Renal cortex interstitium (tissue), 15 donors: ENCODE measurements at places on chromosomes 7 and 10. TPM values are rescaled to one million over a fixed set of nuclear protein-coding genes. Genes with fewer than 3 reads are reported as not detected.

The LBX1 gene
- polyA plus RNA-seq, result not detected

DNA sequence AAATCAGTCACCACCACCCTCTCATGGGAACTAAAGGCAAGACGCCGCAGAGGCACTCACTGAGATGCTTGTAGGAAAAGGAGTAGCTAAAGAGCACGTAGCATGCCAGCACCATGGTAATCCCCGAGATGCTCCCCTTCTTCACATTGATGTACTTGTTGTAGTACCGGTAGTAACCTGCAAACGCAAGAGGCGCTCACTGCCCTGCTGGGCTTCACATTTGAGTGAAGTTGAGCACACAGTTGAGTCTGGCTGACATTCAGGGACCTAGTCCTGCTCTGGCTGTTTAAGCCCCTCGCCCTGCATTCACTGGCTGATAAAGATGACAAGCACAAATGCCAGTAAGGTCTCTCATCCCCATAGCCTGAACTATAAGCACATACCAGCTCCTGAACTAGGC, 6.9 kb downstream of the ATP5MF start:
- no peak for DNase-seq

The CALML5 gene
- not detected for polyA plus RNA-seq

- DNase-seq, result no peak
Measured at GRCh38 chr7:112089551-112089950, 116.6 kb downstream of the DOCK4 start.

The ITIH5 gene
- polyA plus RNA-seq, result 25.4 TPM

GRCh38 chr10:46248651-46249146, 38.1 kb upstream of the ANTXRL start:
- DNase-seq, result no peak

DNA sequence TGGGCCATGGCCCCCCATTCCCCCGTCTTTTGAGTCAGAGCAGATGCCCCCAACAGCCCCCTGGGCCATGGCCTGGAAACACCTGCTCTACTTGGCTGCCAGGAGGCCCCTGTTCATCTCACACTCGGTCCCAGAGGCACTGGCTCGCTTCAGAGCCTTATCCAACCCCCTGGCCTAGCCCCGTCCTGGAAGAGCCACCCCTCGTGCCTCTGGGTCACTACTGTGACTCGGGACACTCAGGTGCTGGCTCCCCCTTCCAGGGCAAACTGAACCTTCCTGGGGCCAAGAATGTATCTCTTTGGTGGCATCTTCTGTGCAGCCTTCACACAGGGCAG, 7.0 kb downstream of the POLR2J start:
- no peak for DNase-seq

GRCh38 chr10:112282086-112282485, 1.1 kb upstream of the TECTB start:
- no peak for DNase-seq

- no peak for DNase-seq
Measured at GRCh38 chr7:93147363-93147762, 822 bp downstream of the SAMD9L start.

The C10orf95 gene
- 1.3 TPM for polyA plus RNA-seq

DNA sequence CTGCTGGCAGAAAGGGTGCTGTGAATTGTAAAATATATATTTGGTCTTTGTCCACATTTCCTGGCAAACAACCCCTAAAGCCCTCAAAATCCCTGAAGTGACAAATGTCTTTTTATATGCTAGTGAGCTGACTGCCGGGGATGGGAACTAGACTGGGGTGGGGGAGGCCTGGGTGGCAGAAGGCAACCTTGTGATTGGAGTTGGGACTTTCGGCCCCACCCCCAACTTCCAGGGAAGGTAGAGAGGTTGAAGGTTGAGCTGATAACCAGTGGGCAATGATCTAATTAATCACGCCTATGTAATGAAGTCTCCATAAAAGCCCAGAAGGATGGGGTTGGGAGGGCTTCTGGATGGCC, 2.7 kb downstream of the EPHA1 start:
- no peak for DNase-seq

The ZNF117 gene
- polyA plus RNA-seq, result 38.5 TPM

GRCh38 chr7:34759477-34760125, 101.6 kb downstream of the NPSR1 start:
- DNase-seq, result no peak

GRCh38 chr7:140358412-140359051, 39.8 kb downstream of the SLC37A3 start:
- no peak for DNase-seq

DNA sequence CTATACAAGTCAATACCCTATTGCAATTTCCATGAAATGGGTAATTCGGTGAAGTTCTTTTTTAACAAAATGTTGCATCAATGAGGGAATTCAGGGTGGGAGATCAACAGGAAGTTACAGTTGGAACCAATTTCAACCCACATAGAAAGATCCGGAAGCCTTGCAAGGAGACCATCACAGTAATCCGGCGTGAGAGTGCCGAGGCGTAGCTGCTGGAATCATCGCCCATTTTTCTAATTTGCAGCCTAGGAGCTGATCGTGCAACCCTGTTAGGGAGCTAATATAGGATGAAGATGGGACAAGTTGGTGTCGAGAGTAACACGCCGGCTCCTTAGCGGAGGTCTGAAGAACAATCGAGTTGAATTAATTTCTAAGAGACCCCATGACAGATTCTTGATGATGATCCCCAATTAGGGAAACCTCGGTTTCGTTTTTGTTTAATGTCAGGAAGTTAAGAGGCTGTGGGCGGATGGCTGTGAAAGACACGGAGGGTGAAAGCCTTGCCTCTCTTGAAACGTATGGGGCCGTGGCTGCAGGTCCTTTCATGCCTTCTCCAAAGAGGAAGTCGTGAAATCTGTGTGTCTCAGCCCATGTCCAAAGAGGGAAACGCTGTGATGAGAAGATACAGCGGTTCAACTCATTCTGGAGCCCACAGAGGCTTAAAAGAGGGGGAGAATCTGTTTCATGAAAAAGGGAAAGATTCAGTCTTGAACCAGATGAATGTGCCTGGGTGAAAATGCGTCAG, 51.2 kb upstream of the CARD11 start:
- no peak for DNase-seq

DNA sequence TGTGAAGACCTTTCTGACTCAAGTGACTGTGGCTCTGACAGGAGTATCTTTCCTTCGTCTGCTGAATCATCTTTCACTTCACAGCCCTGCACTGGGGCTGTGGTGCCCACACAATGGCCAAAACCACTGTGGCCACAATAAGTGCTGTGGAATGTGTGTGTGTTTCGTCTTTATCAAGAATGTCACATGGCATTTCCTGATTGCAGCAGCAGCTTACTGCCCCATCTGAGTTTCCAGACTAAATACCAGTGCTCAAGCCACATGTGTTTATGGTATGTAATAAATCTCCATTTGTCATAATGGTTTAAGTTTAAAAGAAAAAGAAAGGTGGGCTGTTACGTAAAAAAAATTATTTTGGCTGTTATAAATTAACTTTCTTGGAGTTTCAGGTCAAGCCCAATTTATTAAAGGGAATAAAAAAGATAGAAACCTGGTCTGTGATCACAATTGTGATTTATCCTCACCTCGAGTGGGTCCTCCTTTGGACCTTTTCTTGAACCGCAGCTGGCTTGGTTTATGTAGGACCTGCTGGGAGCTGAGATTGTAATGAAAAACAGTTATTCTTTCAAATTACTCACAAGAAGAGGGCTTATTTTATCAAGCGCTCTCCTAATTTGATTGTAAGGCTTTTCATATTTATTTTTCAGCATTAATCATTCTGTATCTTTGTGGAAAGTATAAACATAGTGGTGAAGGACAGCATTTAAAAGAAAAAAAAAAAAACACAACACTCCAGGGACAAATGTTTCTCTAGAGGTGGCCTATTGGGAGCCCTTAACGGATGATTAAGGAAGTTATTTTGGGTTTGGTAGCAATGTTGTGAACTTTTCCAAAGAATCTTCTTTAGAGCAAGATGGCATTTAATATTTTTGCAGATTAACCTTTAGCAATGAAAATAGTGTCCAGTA, 116.2 kb downstream of the LRMDA start:
- no peak for DNase-seq

- no peak for DNase-seq
Measured at GRCh38 chr7:73903321-73904218, 42.6 kb downstream of the TMEM270 start.

- no peak for DNase-seq
Measured at GRCh38 chr7:12713625-12714378, 26.4 kb downstream of the ARL4A start.

The AKR1C8 gene
- polyA plus RNA-seq, result 0.36 TPM

GRCh38 chr7:2726316-2727018, 38.5 kb downstream of the AMZ1 start:
- DNase-seq, result no peak

The SLC35G1 gene
- 10.1 TPM for polyA plus RNA-seq
